ENCODE measurements at places on chromosomes 3 and 15.

DNA sequence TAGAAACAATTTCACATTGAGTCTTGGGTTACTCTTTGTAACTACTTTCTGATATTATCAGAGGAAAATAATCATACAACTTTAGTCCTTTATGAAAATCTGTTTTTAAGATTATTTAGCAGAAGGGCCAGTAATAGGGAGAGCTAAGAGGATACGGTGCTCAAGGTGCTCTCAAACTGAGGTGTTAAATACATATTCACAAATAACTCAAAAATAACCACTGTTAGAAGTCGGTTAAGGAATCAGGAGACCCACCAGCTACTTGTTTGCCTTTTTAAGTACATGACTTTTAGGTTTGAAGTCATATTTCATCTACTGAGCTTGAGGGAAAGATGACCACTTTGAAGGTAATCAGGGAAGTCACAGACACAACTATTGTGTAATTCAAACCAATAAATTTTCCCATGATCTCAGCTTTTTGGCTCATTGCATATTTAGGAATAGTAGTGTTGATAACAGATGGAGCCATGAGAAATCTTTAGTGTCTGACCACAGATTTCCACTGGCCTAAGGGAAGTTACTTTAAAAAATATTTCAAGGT lies 1.4 kb upstream of the RSRC1 start:
- no peak for DNase-seq

GRCh38 chr3:196697270-196697669 lies 14.8 kb downstream of the CEP19 start:
- DNase-seq = no peak

DNA sequence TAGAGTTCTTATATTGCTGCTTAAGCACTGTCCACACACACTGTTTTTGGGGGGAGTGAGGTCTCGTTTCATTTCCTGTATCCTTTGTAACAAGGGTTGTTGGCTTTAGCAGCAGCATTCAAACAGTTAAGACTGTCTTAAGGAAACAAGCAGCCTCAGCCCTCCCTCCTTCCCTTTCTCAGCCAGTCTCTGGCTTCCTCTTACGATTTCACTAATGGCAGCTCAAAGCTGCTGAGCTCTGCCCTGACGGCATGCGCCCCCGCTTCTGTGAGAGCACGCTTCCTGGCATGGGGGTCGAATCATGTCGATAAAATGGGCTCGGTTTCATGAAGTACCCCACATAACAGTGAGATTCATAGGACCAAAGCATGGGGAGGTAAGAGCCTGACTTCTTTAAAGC lies 105.0 kb downstream of the KLHL25 start:
- peak; percentile 72 for DNase-seq

GRCh38 chr3:127337911-127338531 lies 50.2 kb upstream of the PRR20G start:
- no peak for DNase-seq

- DNase-seq = no peak
Measured at GRCh38 chr3:177438596-177439220, 241.4 kb upstream of the TBL1XR1 start.

GRCh38 chr3:98573181-98573728 lies 20.2 kb downstream of the CPOX start:
- peak; percentile 44 for DNase-seq

DNA sequence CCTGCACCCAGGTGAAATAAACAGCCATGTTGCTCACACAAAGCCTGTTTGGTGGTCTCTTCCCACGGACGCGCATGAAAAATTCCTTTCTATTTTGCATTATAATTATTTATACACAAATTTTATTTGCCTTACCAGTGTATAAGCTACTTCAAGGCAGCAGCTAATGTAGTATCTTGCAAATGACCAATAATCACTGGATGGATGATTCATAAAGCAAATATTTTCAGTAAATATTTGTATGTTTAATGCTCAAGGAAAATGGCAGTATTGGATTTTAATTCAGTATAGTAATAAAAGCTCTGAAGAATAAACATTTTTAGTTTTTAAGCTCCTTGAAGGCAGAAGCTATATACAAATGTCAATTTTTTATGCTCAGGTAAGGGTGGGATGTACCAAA lies 158.7 kb upstream of the NANOGP8 start:
- DNase-seq = no peak

Data from astrocyte of the hippocampus (primary cell).